ENCODE measurements at places on chromosomes 13 and 19. TPM values are rescaled to one million over a fixed set of nuclear protein-coding genes. Genes with fewer than 3 reads are reported as not detected.

CCDC8 gene
- total RNA-seq = 93.6 TPM

ZNF813 gene
- total RNA-seq = 0.37 TPM

MATK gene
- 18.5 TPM for total RNA-seq

SIAH3 gene
- not detected for total RNA-seq

Measured in G401 (cell line).